NCI-H2081 (cell line): ENCODE measurements at places on chromosomes 6 and 20.

DNA sequence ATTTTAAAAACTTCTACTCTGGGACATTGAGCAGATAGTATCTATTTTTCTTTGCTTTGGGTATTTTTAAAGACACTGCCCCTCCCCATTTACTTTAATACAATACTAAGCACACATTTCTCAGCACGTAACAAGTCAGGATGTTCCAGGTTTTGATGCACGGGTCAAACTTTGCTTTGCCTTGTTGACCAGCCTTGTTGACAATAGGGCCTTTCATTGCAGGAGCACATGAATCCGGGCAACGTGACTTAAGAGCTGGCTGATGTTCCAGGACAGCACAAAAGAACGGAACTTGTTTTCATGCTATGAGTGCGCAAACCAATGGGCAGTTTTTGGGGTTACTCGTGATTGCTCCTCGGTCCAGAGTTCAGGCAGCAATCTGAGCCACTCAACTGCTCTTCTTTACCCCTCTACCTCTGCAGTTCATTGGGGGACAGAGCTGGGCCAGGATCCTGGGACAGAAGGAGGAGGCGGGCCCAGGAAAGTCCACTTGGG lies 78.6 kb upstream of the SLC22A16 start:
- no peak for DNase-seq

GRCh38 chr20:19915111-19915798 lies 101.9 kb upstream of the NAA20 start:
- no peak for DNase-seq

DNA sequence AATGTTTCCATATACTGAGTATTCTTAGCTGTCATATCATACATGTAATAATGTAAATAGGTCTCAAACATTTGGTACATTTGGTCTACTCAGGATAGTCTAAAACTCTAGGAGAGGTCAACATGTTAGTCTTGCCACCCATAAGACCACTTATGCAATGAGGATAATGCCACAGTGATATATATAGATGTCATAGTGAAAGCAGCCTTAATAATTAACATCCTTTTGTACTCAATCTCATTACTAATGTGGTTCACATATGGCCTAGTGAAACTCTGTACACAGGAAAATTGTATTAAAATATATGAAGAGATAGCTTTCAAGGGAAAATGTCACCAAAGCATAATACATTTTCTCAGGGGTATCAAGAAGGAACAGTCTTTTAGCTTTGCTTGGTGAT lies 577.9 kb downstream of the TFAP2B start:
- DNase-seq: no peak

DNA sequence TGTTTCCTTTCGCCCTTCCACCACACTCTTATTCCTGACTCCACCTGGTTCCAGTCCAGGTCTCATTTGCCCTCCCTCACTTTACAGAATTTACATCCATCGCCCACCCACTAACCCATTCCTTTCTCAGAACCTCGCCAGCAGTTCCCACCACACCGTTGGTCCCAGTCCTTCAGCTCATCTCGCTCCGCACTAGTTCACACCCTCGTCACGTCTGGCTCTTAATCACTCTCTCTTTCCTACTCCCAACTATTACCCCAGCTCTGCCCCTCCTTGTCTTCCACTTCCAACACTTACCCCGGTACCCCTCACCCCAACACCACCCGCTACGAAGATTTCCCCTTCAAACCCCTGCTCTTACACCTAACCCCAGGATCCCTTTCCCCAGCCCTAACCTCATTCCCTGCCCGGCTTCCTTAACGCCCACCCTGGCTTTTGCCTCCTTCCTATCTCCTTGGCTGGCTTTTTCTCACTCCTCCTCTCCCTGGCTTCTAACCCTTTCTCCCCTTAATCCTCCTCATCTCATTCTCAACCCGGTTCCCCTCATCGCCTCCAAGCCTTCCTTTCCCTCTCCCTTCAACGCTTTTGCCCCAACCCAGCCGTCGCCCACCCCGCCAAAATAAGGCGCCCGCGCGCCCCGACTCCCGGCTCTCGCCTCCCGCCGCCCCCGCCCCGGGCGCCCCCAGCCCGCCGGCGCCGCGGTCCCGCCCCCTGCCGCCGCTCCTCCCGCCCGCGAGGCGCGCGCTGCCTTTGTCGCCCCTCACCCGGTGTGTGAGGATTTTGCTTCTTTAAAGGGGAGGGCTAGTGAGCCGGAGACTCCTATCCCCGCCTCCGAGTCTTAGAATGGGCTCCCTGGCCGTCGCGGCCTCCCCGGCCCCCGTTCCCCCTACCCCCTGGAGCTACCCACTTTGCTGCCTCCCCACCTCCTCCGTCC lies 542 bp downstream of the USP49 start:
- DNase-seq: no peak

DNA sequence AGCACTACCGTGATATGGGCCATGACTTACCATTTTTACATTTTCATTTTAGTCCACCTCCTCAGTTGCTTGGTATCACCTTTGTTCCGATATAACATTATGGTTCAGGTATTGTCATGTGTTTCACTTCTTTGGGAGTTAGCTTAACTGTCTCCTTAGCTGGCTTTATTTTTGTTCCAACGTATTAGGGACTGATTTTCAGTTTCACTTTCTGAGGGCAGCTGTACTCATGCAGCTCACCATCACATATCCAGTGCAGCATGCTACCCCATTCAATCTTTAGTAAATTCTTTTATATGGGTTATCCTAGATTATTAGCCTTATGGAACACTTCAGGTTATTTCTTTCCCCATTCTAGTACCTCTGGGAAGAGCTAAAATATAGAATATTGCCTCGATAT lies 362.2 kb upstream of the IRAK1BP1 start:
- DNase-seq: no peak

DNA sequence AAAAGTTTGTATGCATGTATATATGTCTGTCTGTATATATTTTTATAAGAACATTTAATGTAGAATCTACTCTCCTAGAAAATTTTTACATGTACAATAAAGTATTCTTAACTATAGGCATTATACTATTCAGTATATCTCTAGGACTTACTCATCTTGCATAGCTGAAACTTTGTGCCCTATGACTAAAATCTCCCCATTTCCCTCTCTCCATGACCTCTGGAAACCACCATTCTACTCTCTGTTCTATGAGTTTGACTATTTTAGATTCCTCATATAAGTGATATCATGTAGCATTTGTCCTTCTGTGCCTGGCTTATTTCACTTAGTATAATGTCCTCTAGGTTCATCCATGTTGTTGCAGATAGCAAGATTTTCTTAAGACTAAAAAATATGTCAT lies 205.1 kb upstream of the SMLR1 start:
- DNase-seq: no peak

- no peak for DNase-seq
These were observed 86.7 kb downstream of the AHI1 start for GRCh38 chr6:135410856-135411255.

DNA sequence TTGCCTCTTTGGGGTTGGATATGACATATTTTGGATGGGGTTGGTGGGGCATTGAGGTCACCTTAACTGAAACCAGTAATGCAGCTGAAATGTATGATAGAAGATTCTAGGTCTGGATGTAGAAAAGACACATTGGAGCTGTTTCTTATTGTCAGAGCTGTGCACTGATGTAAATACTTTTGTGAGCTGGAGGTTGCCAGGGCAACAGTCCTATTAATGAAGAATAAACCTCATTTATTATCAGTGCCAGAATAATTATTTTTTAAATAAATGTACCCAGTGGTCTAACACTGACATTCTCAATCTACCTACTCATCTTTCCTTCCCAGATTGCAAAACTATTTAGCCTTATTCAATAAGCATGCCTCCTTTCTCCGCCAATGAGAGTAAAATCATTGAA lies 57.0 kb downstream of the CAP2 start:
- no peak for DNase-seq

- no peak for DNase-seq
These were observed 271.3 kb downstream of the BMP7 start for GRCh38 chr20:56995149-56995548.

- no peak for DNase-seq
These were observed 32.1 kb upstream of the ID4 start for GRCh38 chr6:19805129-19805481.

GRCh38 chr6:40881501-40881900 lies 157.5 kb downstream of the UNC5CL start:
- no peak for DNase-seq

GRCh38 chr20:50129662-50130355 lies 16.9 kb upstream of the UBE2V1 start:
- DNase-seq: no peak

DNA sequence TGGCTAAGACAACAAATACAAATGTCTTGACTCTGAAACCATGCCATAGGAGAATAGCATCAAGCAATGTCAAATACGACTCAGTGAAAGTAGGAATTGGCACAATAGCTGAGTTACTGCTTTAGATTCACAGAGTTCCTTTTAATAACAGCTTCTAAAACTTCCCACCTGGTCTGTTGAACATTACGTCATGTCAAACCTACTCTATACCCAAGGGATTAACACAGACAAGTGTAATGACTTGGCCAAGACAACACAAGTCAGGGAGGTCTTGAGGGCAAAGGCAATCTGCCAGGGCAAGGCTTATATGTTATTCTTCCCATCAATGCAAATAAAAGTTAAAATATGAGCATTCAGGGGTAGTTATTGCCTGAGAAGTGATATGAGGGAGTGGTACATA lies 265.1 kb upstream of the PRDM1 start:
- DNase-seq: no peak

- DNase-seq: no peak
These were observed 24.5 kb upstream of the OR2J2 start for GRCh38 chr6:29146179-29146578.

GRCh38 chr20:43235998-43236397 lies 46.3 kb upstream of the PTPRT start:
- no peak for DNase-seq

DNA sequence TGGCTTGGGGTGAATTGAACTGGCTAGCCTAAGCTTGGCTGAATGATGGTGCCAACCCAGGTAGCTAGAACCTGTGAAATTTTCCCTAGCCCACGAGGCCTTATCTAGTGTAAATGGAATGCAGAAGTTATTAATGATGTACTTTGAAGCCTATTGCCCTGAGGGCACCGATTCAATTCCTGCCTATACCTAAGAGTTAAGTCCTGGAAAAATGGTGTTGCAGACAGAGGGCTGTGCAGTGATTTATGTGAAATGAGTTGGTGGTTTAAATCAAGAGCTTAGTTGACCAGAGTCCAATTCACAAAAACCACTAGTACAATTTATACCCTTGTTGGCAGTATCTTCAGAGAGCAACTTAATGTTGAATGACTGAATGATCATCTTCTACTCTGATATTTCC lies 373.8 kb upstream of the JAG1 start:
- DNase-seq: no peak

DNA sequence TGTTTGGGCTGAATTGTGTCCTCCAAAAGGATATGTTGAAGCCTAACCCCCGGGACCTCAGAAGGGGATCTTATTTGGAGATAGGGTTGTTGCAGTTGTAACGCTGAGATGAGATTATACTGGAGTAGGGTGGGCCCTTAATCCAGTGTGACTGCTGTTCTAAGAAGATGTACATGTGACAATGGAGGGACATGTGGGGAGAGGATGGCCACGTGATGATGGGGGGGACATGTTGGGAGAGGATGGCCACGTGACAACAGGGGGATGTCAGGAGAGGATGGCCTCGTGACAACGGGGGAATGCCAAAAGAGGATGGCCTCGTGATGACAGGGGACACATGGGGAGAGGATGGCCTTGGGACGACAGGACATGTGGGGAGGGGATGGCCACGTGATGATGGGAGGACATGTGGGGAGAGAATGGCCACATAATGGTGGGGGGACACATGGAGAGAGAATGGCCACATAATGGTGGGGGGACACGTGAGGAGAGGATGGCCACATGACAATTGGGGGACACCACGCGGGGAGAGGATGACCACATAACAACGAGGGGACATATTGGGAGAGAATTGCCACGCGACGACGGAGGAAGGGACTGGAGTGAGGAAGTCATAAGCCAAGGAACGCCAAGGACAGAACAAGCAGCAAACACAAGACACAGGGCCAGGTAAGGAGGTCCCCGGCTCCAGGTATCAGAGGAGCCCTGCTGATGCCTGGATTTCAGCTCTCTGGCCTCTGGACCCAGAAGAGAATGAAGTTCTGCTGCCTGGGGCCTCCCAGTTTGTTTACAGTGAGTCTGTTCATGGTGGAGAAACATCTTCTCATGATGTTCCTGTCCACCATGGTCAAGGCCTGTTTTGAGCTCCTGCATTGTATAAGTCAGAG lies 29.2 kb downstream of the SYNJ2 start:
- no peak for DNase-seq

- DNase-seq: no peak
These were observed 17.6 kb downstream of the ARID1B start for GRCh38 chr6:156794546-156795354.

- DNase-seq: no peak
These were observed 165.8 kb upstream of the SIM1 start for GRCh38 chr6:100630536-100630935.

- no peak for DNase-seq
These were observed 3.9 kb downstream of the DOK5 start for GRCh38 chr20:54479138-54479906.

DNA sequence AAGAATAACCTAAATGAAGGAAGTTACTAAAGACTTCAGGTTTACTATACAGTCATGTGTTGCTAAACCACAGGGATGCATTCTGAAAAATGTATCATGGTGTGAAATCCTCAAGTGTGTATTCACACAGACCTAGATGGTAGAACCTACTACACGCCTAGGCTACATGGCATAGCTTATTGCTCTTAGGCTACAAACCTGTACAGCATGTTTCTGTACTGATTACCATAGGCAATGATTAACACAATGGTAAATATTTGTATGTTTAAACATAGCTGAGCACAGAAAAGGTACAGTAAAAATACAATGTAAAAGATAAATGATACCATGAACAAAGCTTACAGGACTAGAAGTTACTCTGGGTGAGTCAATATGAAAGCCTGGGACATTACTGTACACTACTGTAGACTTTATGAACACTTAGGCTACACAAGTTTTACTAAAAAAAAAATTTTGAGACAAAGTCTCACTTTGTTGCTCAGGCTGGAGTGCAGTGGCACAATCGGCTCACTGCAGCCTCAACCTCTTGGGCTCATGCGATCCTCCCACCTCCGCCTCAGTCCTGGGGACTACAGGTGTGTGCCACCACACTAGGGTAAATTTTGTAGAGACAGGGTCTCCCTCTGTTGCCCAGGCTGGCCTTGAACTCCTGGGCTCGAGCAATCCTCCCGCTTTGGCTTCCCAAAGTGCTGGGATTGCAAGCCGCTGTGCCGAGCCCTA lies 36.0 kb downstream of the ADNP start:
- no peak for DNase-seq

DNA sequence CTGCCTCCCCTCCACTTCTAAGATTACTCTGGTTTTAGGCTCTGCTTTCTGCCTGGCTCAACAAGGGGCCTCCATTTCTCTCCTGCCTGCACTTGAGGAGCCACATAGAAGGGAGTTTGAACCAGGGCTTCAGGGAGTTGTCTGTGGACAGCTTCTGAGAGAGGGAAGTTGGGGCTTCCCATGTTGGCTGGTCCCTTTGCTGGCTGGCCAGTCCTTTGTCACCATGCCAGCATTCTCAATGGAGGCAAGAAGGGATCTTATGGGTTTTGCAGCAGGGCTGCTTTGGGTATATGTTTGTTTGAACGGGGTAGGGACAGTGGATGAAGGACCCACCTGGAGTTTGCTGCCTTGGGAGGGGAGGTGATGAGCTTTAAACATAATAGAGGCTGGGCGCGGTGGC lies 124.9 kb downstream of the CARMIL1 start:
- no peak for DNase-seq
